ENCODE measurements at places on chromosomes 1 and 21.
A peak's percentile ranks its signal among the peaks of the same experiment; 100 is the strongest.

- DNase-seq = no peak
These were observed 416.2 kb downstream of the MATN1 start for GRCh38 chr1:30307182-30307581.

GRCh38 chr1:110936567-110936966 lies 27.2 kb downstream of the LRIF1 start:
- DNase-seq = no peak

DNA sequence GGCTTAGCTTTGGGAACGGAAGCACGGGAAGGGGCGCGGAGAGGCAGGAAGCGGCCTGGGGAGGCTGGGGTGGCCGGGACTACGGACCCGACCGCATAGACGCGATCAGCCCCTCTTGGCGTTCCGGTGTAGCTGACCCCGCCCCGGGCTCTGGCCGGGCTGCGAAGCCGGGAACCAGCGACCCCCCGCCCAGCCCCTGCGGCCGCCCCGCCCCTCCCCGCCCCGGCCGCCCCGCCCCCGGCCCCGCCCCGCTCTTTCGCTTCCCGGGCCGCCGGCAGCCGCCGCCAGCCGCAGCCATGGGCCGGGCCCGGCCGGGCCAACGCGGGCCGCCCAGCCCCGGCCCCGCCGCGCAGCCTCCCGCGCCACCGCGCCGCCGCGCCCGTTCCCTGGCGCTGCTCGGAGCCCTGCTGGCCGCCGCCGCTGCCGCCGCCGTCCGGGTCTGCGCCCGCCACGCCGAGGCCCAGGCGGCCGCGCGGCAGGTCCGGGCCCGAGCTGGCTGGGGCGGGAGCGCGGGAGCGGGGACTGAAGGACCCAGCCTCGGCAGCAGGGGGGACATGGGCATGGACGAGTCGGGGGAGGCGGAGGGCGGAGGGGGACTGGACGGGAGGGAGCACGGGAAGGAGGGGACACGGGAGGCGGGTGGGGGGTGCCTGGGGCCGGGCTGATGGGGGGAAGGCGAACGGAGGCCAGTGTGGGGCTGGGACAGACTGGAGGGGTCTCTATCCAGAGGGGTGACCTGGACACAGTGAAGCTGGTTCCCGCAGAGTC lies at the start of gene SELENON:
Gene SELENON, plus strand, starts transcription at position 259 of the 768 bp plus-strand sequence. Its CDS starts 38 bp downstream, at position 297.
- DNase-seq = peak; percentile 52

GRCh38 chr1:199701726-199702125 lies 325.8 kb upstream of the NR5A2 start:
- no peak for DNase-seq

GRCh38 chr1:178284058-178284457 lies 190.2 kb downstream of the RASAL2 start:
- peak; percentile 43 for DNase-seq

DNA sequence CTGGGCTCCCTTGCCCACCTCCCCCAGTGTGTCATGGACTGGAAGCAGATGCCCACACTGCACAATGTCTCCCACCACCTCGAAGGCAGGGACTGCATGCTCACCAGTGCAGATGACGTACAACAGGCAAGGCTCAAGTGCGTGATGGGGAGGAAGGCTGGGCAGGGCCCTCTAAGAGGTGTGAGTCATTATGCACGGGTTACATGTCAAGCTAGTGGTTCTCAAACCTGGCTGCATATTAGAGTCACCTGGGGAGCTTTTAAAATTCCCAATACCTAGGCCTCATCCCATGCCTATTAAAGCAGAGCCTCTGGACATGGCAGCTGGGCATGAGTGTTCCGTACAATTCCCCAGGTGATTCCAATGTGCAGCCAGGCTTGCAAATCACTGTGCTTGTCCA lies 137.9 kb upstream of the NGF start:
- DNase-seq = no peak

DNA sequence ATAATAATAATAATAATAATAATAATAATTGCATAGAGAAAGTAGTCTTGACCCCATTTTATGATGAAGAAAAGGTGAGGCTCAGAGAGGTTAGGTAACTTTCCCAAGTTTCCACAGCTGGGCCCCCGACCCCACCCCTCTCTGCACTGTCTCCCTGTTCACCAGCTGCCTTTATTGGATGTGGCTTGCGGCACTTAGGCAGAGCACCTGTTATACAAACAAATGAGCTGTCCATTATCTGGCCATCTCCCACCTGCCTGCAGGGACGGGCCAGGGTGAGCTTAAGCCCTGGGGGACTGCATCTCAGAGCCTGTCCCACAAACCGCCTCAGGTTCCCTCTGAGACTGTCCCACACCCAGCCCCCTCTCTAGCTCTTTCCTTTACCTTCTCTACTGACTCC lies 10.1 kb upstream of the EFNA1 start:
- no peak for DNase-seq
